ENCODE measurements at places on chromosomes 11 and 22. TPM values are rescaled to one million over a fixed set of nuclear protein-coding genes. Genes with fewer than 3 reads are reported as not detected.

DNA sequence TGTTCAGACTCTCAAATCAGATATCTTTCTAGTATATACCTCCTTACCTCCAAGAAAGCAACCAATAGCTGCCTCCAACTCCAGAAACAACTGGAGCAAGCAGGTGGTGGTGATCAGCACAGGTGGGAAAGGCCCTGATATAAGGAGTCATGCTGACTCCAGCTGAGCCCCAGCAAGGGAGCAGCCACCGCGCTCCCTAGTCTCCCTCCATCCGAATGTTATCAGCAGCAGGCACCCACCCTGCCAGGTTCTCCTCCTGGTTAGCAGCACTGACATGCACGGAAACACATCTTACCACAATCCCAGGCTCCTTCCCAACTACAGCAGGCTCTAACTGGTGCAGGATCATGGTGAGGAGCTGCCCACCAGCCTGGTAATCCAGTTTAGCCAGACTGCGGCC lies 18.5 kb upstream of the STK33 start:
- no peaks in the 10 kb centered on the region for H3K27me3 ChIP-seq
- H3K4me1 ChIP-seq, result no peaks in the 10 kb centered on the region
- H3K36me3 ChIP-seq, result no peaks in the 10 kb centered on the region
- H3K27ac ChIP-seq, result no peak overlapping the region
- DNase-seq, result no peak

GRCh38 chr11:119764108-119764868 lies 35.3 kb upstream of the NECTIN1 start:
- peaks cover 5% of the 10 kb centered on the region for H3K4me1 ChIP-seq
- H3K27me3 ChIP-seq, result 0 out of 2 replicates have a peak, but pooled peaks cover 1% of the 10 kb centered on the region
- H3K4me3 ChIP-seq, result no peak overlapping the region
- DNase-seq, result peak; percentile 91
- H3K36me3 ChIP-seq, result no peaks in the 10 kb centered on the region
- no peak overlapping the region for H3K27ac ChIP-seq

DNA sequence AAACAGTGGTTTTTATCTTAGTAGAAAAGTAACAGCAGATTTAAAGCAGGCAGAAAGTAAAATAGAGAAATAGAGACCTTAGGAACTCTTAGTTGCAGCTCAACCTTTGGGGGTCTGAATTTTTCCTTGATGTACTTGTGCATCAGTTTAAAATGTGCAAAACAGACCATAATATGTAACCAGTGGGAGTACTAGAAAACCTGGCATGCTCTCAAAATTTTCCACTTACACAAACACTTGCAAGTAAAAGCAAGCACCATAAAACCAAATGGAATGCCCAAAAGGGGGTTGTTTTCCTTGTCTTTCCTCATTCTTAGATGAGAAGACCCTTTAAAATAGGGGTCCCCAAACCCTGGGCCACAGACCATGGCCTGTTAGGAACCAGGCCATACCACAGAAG lies 12.9 kb upstream of the MRGPRE start:
- no peaks in the 10 kb centered on the region for H3K36me3 ChIP-seq
- H3K27me3 ChIP-seq, result peaks cover 34% of the 10 kb centered on the region
- no peak for DNase-seq
- H3K4me3 ChIP-seq, result no peak overlapping the region
- H3K4me1 ChIP-seq, result no peaks in the 10 kb centered on the region
- no peak overlapping the region for H3K27ac ChIP-seq

GRCh38 chr11:19160847-19161246 lies 40.9 kb downstream of the CSRP3 start:
- no peak overlapping the region for H3K4me3 ChIP-seq
- DNase-seq, result no peak
- H3K36me3 ChIP-seq, result peaks cover 23% of the 10 kb centered on the region
- H3K27ac ChIP-seq, result no peak overlapping the region
- no peaks in the 10 kb centered on the region for H3K4me1 ChIP-seq

- H3K4me1 ChIP-seq, result no peaks in the 10 kb centered on the region
- DNase-seq, result no peak
- no peaks in the 10 kb centered on the region for H3K36me3 ChIP-seq
- H3K4me3 ChIP-seq, result no peak overlapping the region
Observed at GRCh38 chr22:17407643-17408042, 38.4 kb downstream of the CECR2 start.

DNA sequence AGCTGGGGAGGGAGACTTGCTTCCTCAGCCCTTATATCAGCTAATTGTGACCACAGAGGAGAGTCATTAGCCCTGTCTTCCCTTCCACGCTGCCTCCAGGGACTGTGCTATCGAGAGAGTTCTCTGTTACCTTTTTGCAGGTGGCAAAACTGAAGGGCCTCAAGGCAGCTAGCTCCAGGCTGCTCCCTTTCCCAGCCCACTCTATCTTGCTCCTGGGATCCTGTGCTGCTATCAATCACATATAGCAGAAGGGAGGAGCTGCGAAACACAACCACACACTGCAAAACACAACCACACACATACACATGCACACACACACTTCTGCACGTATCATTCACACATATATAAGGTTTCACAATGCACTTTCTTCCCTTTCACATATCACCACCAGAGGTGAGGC lies 205.3 kb upstream of the MTNR1B start:
- H3K4me1 ChIP-seq, result no peaks in the 10 kb centered on the region
- H3K27ac ChIP-seq, result no peak overlapping the region
- no peaks in the 10 kb centered on the region for H3K27me3 ChIP-seq
- no peak for DNase-seq
- no peaks in the 10 kb centered on the region for H3K36me3 ChIP-seq

DNA sequence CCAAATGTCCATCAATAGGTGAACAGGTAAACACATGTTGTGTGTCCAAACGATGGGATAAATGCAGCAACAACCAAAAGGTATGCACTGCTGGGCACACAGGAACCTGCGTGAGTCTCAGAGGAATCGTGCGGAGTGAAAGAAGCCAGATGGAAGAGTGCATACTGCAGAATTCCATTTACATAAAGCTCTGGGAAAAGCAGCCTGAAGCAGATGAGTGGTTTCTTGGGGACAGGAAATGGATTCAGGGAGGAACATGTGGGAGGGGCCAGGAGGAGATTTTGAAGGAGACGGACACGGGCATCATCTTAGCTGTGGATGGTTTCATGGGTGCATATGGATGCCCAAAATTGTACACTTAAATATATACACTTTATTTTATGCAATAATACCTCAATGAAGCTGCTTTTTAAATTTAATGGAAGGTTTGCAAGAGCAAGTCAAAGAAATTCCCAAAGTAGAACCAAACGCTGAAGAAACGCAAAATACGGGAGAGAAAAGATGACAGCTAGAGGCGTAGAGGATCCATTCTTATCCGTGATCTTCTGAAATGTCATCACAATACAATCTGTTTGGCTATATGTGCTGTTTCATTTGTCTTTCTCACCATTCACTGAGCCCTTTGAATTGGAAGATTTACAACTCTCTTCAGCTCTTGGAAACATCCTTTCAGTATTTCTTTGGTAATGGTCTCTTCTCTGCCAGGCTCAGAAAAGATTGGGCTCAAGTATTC lies 24.5 kb downstream of the ST14 start:
- H3K4me1 ChIP-seq, result peaks cover 9% of the 10 kb centered on the region
- H3K4me3 ChIP-seq, result no peak overlapping the region
- DNase-seq, result no peak
- no peak overlapping the region for H3K27ac ChIP-seq

GRCh38 chr11:102306048-102306597 lies 11.2 kb upstream of the BIRC3 start:
- H3K27ac ChIP-seq, result no peak overlapping the region
- H3K4me1 ChIP-seq, result no peaks in the 10 kb centered on the region
- H3K36me3 ChIP-seq, result no peaks in the 10 kb centered on the region
- no peaks in the 10 kb centered on the region for H3K27me3 ChIP-seq

GRCh38 chr22:49517211-49517610 lies 310.5 kb downstream of the BRD1 start:
- no peaks in the 10 kb centered on the region for H3K4me1 ChIP-seq
- no peak overlapping the region for H3K4me3 ChIP-seq
- no peak overlapping the region for H3K27ac ChIP-seq
- no peaks in the 10 kb centered on the region for H3K27me3 ChIP-seq

DNA sequence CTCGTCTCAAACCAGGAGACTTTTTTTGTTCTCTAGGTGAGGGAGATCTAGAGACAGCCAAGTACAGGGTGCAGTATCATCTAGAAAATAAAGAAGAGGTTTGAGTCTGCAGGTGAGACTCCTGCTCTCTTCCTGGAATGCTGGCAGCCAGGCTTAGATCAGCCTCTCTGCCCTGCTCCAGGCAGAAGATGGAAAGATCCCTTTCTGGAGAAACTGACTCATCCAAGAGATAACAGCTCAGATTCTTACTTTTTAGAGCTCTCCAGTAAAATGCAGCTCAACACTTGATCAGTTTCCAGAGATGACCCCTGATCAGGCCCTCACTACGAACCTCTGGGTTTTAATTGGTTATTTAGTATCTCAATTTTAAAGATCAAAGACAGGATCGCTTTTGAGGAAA lies 44.6 kb upstream of the EHF start:
- H3K36me3 ChIP-seq, result no peaks in the 10 kb centered on the region
- H3K4me3 ChIP-seq, result no peak overlapping the region
- peaks cover 53% of the 10 kb centered on the region for H3K27me3 ChIP-seq
- no peak overlapping the region for H3K27ac ChIP-seq
- DNase-seq, result no peak

DNA sequence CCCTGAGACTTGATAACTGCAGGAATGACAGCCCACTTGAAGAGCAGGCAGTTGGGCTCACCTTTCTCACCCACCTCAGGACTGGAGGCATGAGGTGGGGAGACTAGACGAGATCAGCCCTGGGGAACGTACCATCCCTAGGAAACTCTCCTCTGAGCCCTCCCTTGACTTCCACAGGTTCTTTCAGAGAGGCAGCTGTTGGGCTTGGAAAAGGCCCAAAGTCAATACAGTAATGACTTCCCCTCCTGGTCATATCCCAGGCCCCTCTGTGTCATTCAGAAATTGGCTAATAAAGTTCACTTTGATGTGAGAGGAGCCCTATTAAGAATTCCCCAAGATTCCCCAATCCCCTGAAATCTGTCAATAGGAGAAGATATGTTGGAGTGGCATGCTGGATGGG lies 5.8 kb upstream of the NECTIN1 start:
- peaks cover 4% of the 10 kb centered on the region for H3K4me1 ChIP-seq
- DNase-seq, result no peak
- H3K27ac ChIP-seq, result no peak overlapping the region
- no peaks in the 10 kb centered on the region for H3K36me3 ChIP-seq

GRCh38 chr11:57801183-57801485 lies 39.5 kb downstream of the CTNND1 start:
- 0 out of 2 replicates have a peak overlapping the region, but pooled peaks have one; percentile 12 for H3K27ac ChIP-seq
- no peak overlapping the region for H3K4me3 ChIP-seq
- no peak for DNase-seq
- no peaks in the 10 kb centered on the region for H3K27me3 ChIP-seq
- H3K36me3 ChIP-seq, result peaks cover 57% of the 10 kb centered on the region

- no peaks in the 10 kb centered on the region for H3K27me3 ChIP-seq
- no peak for DNase-seq
- H3K4me1 ChIP-seq, result peaks cover 3% of the 10 kb centered on the region
- H3K27ac ChIP-seq, result no peak overlapping the region
- no peak overlapping the region for H3K4me3 ChIP-seq
- H3K36me3 ChIP-seq, result peaks cover 32% of the 10 kb centered on the region
Observed at GRCh38 chr22:42630211-42630610, 10.2 kb downstream of the ATP5MGL start.

- H3K27me3 ChIP-seq, result no peaks in the 10 kb centered on the region
- H3K4me3 ChIP-seq, result no peak overlapping the region
- H3K4me1 ChIP-seq, result peaks cover 20% of the 10 kb centered on the region
- H3K27ac ChIP-seq, result no peak overlapping the region
Observed at GRCh38 chr11:43925063-43925931, 17.1 kb upstream of the C11orf96 start.

GRCh38 chr11:47499614-47500013 lies 50.7 kb upstream of the RAPSN start:
- no peak overlapping the region for H3K27ac ChIP-seq
- peaks cover 20% of the 10 kb centered on the region for H3K4me1 ChIP-seq
- no peak for DNase-seq
- no peaks in the 10 kb centered on the region for H3K36me3 ChIP-seq

MS4A7 gene
- not detected for total RNA-seq

UBQLNL gene
- total RNA-seq, result 0.32 TPM

TPH1 gene
- not detected for total RNA-seq

SMARCB1 gene
- 63.9 TPM for total RNA-seq

MAML2 gene
- total RNA-seq, result 22.1 TPM

Data from GM23248 (cell line).